ENCODE measurements at places on chromosomes 3 and 15.

- DNase-seq = no peak
Measured at GRCh38 chr3:81173514-81173913, 587.9 kb downstream of the GBE1 start.

- no peak for DNase-seq
Measured at GRCh38 chr3:36704280-36704679, 60.1 kb downstream of the DCLK3 start.

GRCh38 chr3:5022187-5022965 is 43.1 kb downstream of the BHLHE40 start:
- no peak for DNase-seq

GRCh38 chr3:20669675-20670074 is 483.7 kb upstream of the SGO1 start:
- DNase-seq = no peak

DNA sequence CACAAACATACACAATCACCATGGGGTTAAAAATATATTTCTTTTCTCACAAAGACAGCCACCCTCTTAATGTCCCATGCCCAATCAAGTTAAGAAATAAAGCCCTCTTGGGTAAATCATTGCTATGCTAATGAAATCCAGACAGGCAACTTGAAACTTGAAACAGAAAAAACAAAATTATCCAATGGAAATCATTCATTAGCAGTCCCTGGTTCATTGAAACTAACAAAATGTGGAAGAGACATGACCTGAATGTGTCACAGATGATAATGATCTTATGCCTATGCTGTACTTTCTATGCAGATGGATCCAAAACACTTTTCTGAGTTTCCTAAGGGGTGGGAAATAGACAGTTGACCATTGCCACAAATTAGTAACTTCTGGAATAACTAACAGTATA is 983.7 kb downstream of the MCTP2 start:
- DNase-seq = no peak

GRCh38 chr3:127457094-127457475 is 133.4 kb downstream of the TPRA1 start:
- no peak for DNase-seq

DNA sequence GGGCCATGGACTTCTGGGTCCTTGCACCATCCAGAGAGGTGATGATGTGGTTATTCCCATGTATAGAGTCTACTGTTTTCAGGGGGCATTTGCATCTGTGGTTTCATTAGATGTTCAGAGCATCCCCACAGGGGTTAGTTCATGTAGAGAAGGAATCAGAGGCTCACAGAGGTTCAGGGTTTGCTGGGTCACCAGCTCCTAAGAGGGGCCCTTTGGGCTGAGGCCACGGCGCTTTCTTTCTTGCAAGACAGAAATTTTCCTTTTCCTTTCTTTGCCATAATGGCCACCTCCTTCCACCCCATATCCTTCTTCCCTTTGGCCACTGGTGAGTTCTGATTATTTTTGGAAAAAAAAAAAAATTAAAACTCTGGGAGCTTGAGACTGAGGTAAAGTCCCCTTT is 62.3 kb downstream of the APBA2 start:
- DNase-seq = no peak

DNA sequence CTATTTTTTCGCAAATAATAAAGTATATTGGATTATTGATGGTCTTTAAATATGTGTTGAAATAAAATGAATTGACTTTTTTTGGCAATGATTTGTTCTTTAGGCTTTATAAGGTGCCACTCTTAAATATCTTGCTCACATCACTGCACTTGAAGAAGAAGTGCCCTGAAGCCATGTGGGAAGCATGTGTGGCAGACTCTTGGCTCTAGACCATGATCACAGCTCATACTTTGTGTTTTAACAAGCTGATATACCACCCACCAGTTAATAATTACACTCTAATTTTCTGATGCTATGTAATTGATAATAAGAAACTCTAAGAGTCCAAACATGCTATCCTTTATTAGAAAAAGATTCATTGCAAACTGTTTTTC is 52.1 kb upstream of the TGFBR2 start:
- no peak for DNase-seq

DNA sequence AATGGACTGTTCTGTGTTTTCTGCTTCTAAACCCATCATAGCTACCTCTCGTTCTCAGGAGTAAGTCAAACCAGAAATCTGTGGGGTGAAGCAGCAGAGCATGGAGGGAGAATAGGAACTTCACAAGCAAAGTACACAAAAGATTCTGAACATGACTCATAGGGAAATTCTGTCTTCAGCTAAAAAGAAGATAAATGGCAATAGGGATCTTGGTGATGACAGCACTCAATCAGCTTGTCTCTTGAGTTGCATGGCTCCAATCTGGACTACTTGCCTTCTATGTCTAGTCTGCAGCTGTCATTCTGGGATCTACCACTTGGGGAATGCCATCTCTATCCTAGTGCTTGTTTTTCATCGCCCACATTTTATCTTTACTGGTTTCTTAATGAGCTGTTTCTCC is 13.5 kb upstream of the GRAMD1C start:
- peak; percentile 26 for DNase-seq

DNA sequence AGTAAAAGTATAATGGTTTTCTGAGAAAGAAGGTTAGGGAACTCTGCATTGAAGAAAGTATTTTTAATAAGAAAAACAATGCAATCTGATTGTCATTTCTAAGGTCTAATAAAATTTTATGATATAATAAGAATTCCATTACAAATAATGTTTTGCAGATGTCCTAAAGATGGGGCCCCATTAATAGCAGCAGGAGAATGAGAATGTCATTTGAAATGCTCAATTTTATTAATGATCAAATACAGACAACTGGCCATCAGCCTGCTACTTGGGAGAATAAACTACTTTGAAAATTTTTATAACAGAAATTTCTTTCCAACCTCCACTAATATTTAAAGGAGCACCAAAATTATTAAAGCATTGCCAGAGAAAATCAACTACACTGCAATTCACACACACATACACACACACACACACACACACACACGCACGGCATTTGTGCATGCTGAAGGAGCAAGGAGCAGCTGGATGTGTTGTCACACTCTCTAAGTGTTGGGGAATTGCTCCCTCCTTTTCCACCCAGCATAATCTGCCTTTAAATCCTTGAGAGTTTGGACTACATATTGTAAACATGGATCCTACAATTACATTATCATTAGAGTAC is 109.5 kb downstream of the THRB start:
- DNase-seq = no peak

- no peak for DNase-seq
Measured at GRCh38 chr3:6861625-6862000, 698 bp downstream of the GRM7 start.

DNA sequence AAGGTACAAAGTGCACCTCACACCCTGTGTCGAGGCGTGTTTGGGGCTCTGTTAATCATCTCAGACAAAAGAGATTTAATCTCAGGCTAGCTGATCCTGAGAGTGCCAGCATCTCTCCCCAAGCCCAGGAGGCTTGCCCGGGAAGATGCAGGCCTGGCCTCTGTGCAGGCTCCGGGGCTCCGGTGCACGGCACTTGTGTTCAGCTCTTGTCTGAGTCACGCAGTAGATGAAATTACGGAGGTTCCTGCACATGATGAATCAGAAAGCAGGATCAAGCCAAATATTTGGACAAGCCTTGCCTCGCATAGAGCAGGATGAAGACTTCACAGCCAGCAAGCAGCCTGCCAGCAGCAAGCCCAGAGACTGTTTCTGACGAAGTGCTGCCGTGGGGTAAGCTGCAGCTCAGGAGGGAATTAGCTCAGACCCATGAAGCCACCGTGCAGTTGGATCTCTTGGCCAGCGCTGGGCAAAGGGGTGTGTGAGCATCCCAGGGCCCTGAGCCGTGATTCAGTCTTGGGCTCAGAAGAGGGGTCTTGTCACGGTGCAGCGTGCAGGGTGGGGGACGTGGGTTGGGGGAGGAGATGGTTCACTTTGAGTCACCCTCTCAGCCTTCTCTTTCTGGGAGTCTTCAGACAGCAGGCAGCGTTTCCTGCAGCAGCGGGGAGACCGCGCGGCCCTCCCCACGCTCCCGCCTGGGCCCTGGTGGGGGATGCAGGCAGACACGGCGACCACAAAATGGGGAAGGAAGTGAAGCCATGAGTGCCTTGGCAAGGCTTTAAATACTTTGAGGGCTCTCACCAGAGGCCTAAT is 89.2 kb upstream of the MEF2A start:
- DNase-seq = peak; percentile 57

DNA sequence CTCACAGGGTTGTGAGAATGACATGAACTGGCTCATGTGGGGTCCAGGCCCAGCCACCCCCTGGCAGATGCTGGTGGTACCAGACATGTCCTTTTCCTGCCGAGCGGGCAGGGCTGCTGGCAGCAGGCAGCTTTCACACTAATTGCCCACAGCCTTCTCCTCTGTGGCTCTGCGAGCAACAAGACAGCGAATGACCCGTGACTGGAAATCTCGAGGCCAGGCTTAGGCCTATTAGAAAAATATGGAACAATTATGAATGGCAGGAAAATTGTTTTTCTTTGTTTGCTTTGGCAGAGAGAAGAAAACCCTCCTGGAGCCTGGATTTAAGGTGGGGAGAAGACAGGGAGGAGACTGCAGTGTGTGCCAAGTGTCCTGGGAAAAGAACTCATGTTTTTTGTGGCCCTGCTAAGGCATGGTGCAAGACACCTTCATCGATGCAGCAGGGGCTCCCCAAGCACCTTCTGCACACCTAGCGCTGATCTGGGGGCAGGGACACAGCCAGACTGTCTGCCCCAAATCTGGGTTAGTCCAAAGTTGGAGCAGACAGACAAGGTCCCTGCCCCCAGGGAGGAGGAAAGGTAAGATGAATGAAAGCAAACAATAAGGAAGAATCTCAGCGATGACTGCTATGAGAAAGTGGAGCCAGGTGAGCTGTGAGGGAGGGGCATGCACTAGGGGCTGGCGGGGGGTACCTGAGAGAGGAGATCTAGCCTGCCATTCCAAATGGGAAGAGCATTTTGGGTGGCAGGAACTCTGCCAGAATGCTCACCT is 193.8 kb upstream of the TLE3 start:
- DNase-seq = no peak

- DNase-seq = no peak
Measured at GRCh38 chr3:105826778-105827634, 41.8 kb downstream of the CBLB start.

GRCh38 chr15:42696626-42697025 is 40.3 kb downstream of the CDAN1 start:
- DNase-seq = no peak

DNA sequence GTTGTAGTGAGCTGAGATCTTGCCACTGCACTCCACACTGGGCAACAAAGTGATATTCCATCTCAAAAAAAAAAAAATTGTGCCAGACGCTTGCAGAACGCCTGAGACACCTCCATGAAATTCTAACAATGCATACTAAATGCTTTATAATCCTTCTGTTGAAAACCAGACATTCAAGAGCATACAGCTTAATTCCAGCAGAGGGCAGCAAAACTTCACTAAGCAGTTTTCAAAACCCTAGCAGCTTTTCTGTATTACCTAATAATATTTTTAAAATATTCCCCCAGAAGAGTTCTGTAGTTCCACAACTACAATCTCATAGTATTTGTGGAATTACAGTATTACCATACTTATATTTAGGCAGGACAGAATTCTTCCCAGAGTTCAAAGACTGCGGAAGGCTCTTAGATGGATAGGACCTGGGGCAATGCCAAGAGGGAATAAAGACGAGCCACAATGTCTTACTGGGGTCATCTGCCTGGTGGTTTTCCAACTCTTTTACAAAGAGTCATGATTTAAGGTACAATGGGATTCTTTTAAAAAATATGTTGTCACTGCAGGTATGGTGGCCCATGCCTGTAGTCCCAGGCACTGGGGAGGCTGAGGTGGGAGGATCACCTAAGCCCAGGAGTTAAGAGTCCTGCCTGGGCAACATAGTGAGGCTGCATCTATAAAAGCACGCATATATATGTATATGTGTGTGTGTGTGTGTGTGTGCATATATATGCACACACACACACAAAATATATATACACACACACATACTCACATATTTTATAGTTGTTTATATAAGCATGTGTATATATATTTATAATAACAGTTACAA is 19.6 kb upstream of the TASOR start:
- DNase-seq = peak; percentile 43

- DNase-seq = no peak
Measured at GRCh38 chr3:144989807-144990206, 1018.2 kb downstream of the DIPK2A start.

DNA sequence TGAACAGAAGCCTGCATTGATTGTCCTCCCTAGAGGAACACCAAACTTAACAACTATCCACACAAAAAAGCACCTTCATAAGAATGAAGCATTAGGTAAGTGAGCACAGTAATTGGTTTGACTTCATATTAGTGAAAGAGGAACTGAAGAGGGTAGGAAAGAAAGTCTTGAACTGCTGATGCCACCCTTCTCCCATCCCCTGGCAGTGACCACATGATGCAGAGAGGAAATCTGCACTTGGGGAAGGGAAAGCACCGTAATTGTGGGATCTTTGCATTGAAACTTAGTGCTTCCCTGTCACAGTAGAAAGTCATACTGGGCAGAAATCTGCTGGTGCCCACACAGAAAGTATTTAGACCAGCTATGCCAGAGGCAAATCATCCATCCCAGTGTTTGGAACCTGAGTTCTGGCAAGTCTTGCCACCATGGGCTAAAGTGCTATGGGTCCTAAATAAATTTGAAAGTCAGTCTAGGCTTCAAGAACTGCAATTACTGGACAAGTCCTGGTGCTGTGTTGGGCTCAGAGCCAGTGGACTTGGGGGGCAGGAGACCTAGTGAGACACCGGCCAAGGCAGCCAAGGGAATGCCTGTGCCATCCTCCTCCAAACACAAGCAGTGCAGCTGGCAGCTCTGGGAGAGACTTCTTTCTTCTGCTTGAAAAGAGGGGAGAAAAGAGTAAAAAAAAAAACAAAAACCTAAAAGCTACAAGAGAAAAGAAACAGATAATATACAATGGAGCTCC is 63.6 kb downstream of the SLC15A2 start:
- no peak for DNase-seq

- DNase-seq = no peak
Measured at GRCh38 chr3:179661777-179662176, 8.9 kb downstream of the USP13 start.

DNA sequence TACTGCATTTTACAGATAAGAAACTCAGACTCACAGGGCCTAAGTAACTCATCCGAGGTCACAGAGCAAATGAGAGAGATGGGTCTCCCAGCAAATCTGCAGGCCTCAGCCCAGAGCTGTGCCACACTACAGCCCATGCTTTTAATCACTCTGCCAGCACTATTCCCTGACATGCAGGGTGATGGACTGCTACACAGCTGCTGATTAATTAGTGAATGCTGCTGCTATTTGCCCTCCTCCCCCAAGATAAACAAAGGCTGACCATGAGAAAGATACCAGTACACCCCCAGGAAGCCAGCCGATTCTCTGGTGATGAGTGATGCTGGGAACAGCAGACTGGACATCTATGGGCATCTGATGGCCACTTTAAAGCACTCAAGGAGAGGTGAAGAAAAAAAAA is 39.3 kb downstream of the RFTN1 start:
- DNase-seq = no peak

GRCh38 chr3:8856721-8857120 is 87.3 kb upstream of the OXTR start:
- DNase-seq = no peak

GRCh38 chr15:51401872-51402517 is 60.5 kb downstream of the GLDN start:
- DNase-seq = peak; percentile 37

GRCh38 chr3:62605413-62606068 is 232.2 kb upstream of the FEZF2 start:
- no peak for DNase-seq
